Psoas muscle (tissue), 8 donors: ENCODE measurements at places on chromosomes 3 and 15. TPM values are rescaled to one million over a fixed set of nuclear protein-coding genes. Genes with fewer than 3 reads are reported as not detected.

The CIP2A gene
- 0.62 TPM for total RNA-seq

The C3orf85 gene
- total RNA-seq: not detected

The GOLGA6L4 gene
- total RNA-seq: 0.81 TPM

The TGM5 gene
- total RNA-seq: 0.78 TPM

The CCNB2 gene
- total RNA-seq: not detected

The GNB4 gene
- 2.9 TPM for total RNA-seq
